Adipocyte (in vitro differentiated cells): ENCODE measurements at places on chromosomes 13 and 19.
A peak's percentile ranks its signal among the peaks of the same experiment; 100 is the strongest.

DNA sequence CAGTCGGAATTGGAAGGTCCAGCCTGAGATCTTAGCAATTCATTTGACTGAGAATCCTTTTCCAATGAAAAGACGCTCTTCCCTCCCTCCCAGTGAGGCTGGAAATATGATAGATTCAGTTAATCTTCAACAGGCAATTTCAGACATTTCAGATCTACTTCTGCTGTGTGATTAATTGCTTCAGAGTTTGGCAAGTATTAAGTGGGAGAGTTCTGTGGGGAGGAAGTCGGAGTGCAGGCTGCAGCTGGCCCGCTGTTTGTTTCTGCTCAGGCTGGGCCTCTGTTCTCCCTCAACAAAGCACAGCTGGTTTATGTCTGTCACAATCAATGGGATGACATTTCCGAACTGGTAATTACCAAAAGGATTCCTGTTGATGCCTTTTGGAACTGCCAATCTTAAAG is 178.2 kb downstream of the NDFIP2 start:
- peak; percentile 61 for DNase-seq

DNA sequence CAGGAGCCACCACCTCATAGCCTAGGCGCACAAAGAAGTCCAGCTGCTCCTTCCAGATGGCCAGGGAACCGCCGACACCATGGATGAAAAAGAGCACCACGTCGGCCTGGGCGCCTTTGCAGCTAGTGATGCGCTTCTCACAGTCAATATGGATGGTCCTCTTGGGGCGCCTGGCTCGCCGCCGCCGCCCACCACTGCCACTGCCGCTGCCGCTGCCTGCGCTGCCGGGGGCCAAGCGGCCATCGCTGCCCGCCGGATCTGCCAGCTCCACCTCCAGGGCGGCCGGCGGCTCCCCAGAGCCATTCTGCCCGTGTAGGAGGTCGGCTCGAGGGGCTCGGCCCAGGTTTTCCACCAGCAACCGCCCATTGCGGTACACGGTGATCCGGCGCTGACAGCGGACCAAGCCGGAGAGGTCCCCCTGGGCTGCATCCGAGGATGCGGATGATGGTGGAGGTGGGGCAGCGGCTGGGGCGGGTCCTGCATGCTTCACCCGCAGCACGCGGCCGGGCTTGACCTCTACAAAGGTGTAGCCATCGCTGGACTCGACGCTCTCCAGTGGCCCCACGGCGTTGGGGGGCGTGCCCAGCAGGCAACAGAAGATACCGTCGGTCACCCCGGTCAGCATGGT is 2.1 kb downstream of the ABHD8 start:
- no peak for DNase-seq

DNA sequence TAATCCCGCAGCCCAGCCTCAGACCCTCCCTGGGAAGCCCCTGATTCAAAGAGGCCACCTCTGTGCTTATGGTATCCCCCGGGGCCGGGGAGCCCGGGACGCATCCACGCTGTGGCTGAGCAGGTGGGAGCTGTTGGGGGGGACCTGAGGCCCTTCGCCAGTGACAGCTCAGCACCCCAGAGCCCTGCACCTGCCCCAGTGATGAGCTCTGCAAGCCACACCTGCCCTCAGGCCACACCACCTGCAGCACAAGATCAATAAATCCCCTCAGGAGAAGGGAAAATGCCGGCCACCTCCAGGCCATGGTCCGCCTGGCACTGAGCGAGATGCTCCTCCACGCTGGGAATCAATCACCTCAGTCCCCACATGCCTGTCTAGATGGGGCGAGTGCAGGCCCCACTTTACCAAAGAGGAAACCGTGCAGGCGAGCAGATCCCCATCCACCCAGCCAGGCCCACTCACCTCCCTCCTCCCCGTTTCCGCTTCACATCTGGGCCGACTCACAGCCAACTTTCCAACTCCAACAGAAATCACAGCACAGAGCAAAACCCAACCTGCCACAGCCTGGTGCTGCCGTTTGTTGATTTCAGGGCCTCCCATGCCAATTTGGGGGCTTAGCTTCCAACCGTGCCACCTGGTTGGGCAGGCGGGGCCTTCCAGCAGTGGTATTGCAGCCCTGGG is 12.8 kb downstream of the MOB3A start:
- no peak for DNase-seq

- DNase-seq: peak; percentile 62
Observed at GRCh38 chr13:28532388-28533124, 37.6 kb upstream of the FLT1 start.

- no peak for DNase-seq
Observed at GRCh38 chr13:112057736-112058518, 9.0 kb upstream of the SOX1 start.

- DNase-seq: no peak
Observed at GRCh38 chr13:112877976-112878955, 90.7 kb upstream of the MCF2L start.

- DNase-seq: no peak
Observed at GRCh38 chr19:2810141-2811091, 9.3 kb upstream of the ZNF554 start.

GRCh38 chr19:49116544-49116943 is 2.4 kb downstream of the LIN7B start:
- no peak for DNase-seq

GRCh38 chr13:43388282-43389034 is 365.1 kb downstream of the DNAJC15 start:
- DNase-seq: no peak

GRCh38 chr13:51266642-51267041 is 44.4 kb downstream of the FAM124A start:
- DNase-seq: no peak

DNA sequence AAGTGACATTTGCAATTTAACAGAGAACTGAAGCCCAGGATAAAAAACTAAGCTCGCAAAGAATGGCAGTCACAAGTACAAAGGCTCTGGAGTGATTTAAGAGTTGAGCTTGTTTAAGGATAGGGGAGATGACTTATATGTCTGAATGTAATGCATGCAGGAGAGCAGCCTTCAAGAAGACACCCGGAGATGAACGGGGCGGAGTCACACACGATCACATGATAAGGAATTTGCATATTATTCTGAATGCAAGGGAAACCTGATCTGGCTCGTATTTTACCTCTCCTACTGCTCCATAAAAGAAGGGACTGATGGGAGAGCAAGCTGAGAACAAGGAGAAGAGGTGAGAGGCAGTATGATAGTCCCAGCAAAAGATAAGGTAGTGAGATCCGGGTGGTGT is 12.9 kb downstream of the TBC1D4 start:
- DNase-seq: no peak

- no peak for DNase-seq
Observed at GRCh38 chr13:36438594-36439483, 6.5 kb downstream of the CCNA1 start.

DNA sequence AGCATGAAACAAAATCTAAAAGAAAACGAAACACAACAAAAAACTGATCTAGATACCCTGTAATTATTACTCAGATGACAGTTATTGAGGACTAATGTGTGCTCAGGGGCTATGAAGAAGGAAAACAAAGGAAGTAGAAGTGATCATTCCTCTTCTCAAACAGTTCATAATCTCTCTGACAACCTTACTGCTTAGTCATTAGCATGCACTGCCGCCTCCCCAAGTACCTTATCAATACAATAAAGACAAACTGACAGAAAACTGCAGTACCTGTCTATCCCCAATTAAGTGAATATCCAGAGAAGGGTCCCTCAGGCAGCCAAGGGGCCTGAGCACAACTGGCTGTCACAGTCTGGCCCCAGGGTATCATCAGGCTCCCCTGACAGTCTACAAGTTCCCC is 22.0 kb upstream of the POU4F1 start:
- no peak for DNase-seq

DNA sequence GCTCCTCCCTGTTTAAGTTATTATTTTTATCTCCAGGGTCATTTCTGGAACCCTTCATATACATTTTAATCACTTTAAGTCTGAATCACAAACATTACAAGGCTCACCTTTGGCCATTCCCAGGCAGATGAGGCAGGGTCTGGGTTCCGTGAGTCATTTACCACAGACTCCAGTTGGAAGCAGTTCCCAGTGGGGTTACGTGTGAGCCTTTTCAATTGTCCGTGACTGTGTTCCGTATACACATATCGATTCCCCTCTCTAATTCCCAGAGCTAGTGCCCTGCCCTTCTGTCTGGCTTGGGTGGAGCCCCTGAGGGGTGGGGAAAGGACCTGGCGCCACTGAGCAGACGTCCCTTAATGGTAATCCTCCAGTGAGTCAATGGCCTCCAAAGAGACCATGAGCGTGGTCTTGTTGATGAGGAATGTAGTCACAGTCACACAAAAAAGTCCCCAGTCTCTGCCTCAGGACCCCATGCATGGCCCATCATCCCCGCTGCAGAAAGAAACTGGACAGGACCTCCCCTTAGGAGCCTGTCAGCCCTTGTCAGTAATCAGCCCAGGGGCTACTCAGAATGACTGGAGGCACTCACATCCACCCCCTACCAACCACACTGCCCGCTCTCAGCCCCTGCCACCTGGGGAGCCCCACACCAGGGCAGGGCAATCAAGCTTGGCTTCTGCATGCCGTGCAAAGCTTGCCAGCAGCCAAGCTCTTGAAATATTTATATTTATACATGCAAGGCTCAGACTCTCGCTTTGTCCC is 144.4 kb downstream of the ZIC5 start:
- no peak for DNase-seq

GRCh38 chr19:35696835-35697234 is 7.5 kb upstream of the ZBTB32 start:
- no peak for DNase-seq

GRCh38 chr19:53552001-53552721 is 14.2 kb downstream of the ZNF331 start:
- peak; percentile 30 for DNase-seq

DNA sequence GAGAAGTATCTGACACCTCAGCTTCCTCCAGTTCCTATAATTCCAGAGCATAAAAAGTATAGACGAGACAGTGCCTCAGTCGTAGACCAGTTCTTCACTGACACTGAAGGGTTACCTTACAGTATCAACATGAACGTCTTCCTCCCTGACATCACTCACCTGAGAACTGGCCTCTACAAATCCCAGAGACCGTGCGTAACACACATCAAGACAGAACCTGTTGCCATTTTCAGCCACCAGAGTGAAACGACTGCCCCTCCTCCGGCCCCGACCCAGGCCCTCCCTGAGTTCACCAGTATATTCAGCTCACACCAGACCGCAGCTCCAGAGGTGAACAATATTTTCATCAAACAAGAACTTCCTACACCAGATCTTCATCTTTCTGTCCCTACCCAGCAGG is 3.1 kb downstream of the KLF5 start:
- DNase-seq: no peak

GRCh38 chr19:4380254-4380727 is 20.1 kb downstream of the SH3GL1 start:
- DNase-seq: no peak

DNA sequence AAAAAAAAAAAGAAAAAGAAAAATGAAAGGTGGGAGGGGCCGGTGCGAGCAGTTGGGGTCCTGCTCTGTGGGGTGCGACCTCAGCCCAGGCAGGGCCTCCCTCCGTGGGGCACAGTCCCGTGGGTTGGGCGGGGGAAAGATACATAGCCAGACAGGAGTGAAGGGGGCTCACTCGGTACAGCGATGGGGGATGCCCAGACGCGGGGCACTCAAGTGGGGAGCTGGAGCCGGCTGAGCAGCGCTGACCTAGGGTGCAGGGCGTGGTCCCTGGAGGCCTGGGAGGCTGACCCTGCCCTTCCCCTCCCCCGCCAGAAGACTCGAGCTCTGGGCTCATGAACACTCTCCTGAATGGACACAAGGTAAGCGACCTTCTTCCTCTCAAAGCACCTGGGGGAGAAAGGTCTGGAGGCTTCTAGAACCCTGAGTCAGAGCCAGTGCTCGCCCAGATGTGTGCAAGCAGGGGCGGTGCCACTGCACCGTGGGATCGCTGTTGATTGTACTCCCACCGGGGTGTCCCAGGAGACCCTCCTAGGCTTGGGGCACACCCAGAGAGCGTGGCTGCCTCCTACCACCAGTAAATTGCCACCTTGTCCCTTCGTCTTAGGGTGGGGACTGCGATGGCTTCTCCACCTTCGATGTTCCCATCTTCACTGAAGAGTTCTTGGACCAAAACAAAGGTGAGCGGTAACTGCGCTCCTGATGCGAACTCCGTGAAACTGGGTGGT is 3.4 kb downstream of the HMG20B start:
- DNase-seq: no peak

- DNase-seq: no peak
Observed at GRCh38 chr13:102033857-102034331, 368.0 kb downstream of the FGF14 start.

GRCh38 chr13:100828226-100828625 is 153.6 kb upstream of the TMTC4 start:
- no peak for DNase-seq

GRCh38 chr13:110499621-110500281 is 61.8 kb downstream of the RAB20 start:
- DNase-seq: peak; percentile 39

DNA sequence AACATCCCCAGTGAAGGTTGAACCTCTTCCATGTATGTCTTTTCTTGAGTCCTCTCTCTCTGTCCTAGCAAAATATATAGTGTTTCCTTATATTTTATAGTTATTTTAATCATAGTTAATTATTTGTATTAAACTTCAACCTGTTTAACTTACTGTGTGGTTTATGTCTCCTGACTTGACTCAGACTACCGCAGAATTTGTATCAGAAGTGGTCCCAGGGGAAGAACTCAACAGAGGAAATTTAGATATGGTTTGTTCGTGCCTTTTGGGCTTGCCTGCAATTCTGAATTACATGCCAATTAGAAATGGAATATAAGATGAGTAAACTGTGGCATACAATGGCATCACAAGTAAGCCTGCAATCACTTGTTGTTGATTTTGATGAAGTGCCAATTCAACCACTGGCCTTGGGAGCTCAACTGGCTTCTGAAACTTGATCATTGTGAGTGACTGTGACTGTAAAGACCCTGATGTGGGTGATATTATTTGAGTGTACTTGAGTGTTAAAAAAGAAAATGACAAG is 1459.5 kb upstream of the PCDH20 start:
- peak; percentile 65 for DNase-seq

DNA sequence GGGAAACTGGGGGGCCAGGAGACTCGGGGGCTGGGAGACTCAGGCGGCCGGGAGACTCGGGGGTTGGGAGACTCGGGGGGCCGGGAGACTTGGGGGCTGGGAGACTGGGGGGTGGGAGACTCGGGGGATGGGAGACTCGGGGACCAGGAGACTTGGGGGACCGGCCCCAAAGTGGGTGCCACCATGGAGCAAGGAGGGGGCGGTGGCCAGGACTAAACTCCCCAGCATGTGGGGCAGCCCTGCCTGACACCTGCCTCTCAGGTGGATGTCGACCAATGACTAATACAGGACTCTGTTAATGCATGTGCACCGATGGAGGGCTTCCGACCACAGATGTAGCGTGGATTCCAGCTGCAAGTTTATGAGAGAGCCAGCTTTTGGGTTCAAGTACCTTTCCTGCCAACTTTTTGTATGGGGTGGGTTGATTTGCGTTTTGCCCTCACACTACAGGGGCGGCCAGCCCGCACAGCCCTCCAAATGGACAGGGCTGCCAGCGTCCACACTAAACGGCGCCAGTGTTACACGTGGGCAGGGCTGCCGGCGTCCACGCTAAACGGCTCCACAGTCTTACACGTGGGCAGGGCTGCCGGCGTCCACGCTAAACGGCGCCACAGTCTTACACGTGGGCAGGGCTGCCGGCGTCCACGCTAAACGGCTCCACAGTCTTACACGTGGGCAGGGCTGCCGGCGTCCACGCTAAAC is 62.2 kb downstream of the RASA3 start:
- DNase-seq: no peak
